Type B pancreatic cell (in vitro differentiated cells): ENCODE measurements at places on chromosomes 6 and 20.
A peak's percentile ranks its signal among the peaks of the same experiment; 100 is the strongest.

- DNase-seq = no peak
Measured at GRCh38 chr6:133774356-133774755, 114.6 kb upstream of the TCF21 start.

- no peak for DNase-seq
Measured at GRCh38 chr6:9851541-9852380, 563.1 kb downstream of the TFAP2A start.

GRCh38 chr6:161242779-161243693 is 30.8 kb downstream of the AGPAT4 start:
- peak; percentile 43 for DNase-seq

- DNase-seq = no peak
Measured at GRCh38 chr6:7532232-7532631, 9.2 kb upstream of the DSP start.

- DNase-seq = no peak
Measured at GRCh38 chr6:113481458-113481857, 375.7 kb upstream of the MARCKS start.

DNA sequence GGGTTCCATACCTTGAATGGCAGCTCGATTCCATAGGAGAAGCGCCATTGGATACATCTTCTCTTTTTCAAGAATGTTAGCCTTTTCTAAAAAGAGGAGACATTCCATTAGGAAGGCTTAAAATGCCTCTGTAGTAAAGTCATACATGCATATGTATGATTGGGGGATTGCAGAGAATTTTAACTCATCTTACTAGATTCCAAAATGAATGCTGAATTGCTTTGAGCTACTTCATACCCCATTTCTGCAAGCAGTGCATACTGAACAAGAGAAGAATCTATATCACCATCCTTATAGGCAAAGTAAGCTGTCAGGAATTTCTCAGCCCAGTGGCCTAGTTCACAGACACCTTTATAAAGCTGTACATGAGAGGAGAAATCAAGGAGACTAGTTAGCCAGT is 80.3 kb downstream of the NDUFAF5 start:
- no peak for DNase-seq

GRCh38 chr20:38935967-38936407 is 9.8 kb downstream of the FAM83D start:
- DNase-seq = no peak

- DNase-seq = no peak
Measured at GRCh38 chr6:170381562-170381961, 75.0 kb downstream of the FAM120B start.
